ENCODE measurements at places on chromosomes 5 and 9. TPM values are rescaled to one million over a fixed set of nuclear protein-coding genes. Genes with fewer than 3 reads are reported as not detected.

DNA sequence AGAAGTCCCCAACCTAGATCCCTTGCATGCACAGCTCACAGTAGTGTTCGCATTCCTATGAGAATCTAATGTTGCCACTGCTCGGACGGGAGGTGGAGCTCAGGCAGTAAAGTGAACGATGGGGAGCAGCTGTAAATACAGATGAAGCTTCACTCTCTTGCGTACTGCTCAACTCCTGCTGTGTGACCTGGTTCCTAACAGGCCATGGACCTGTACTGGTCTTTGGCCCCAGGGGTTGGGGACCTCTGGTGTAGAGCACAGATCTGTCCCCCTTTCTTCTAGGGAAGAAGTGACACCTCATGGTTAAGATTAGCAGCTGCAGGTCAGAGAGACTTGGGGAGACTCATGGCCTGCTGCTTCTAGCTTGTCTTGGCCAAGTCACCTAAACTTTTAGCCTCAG lies 7.1 kb downstream of the ARHGEF28 start:
- H3K4me3 ChIP-seq: no peak overlapping the region
- H3K27ac ChIP-seq: no peak overlapping the region
- DNase-seq: no peak

- no peak overlapping the region for H3K4me3 ChIP-seq
- H3K4me1 ChIP-seq: no peaks in the 10 kb centered on the region
- DNase-seq: no peak
- peaks cover 27% of the 10 kb centered on the region for H3K36me3 ChIP-seq
- H3K27me3 ChIP-seq: peaks cover 7% of the 10 kb centered on the region
- no peak overlapping the region for H3K27ac ChIP-seq
Observed at GRCh38 chr5:136191304-136192014, 1.5 kb downstream of the SMIM32 start.

DNA sequence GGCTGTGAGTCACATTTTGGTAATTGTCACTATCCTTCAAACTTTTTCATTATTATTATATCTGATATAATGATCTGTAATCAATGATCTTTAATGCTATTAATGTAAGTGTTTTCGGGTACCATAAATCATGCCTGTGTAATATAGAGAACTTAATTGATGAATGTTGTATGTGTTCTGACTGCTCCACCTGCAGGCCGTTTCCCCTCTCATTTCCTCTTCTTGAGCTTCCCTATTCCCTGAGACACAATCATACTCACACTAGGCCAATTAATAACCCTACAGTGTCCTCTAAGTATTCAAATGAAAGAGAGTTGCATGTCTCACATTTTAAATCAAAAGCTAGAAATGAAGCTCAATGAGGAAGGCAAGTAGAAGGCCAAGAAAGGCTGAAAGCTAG lies 420.9 kb upstream of the SGCD start:
- no peaks in the 10 kb centered on the region for H3K36me3 ChIP-seq
- H3K4me1 ChIP-seq: no peaks in the 10 kb centered on the region
- H3K4me3 ChIP-seq: no peak overlapping the region
- no peak for DNase-seq
- no peak overlapping the region for H3K27ac ChIP-seq

DNA sequence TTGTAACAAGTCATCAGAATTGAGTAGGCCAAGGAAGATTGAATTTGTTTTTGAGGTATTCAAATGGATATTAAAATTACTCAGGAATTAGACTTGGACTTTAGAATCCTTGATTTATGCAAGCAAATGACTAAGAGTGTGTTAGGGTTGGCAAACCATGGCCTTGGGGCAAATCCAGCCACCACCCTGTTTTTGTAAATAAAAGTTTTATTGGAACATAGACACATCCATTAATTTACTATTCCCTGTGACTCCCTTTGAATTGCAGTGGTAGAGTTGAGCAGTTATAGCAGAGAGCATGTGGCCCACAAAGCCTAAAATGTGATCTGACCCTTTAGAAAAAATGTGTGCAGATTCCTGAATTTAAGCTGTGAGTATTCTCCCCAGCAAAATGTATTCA lies 115.6 kb downstream of the WDR70 start:
- H3K4me3 ChIP-seq: no peak overlapping the region
- no peak for DNase-seq
- H3K27me3 ChIP-seq: no peaks in the 10 kb centered on the region
- no peak overlapping the region for H3K27ac ChIP-seq
- peaks cover 6% of the 10 kb centered on the region for H3K4me1 ChIP-seq

DNA sequence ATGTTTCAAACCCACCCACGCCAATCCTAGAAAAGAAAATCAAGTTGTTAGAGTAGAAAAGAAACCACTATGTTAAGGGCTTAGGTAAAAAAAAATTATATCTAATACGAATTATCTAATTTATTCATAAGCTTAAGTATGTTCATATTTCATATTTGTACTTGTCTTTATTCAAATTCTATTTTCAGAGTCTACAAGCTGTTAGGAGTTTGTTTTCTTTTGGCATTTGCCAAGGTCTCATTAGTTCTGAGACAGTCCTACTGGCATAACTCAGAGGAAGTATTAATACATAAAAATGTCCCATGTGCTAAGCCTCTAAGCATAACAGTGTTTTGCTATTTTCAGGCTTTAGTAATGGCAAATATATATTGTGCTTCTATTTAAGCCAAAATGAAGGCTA lies 57.6 kb downstream of the STARD4 start:
- H3K4me3 ChIP-seq: no peak overlapping the region
- no peak for DNase-seq
- peaks cover 2% of the 10 kb centered on the region for H3K27me3 ChIP-seq
- no peak overlapping the region for H3K27ac ChIP-seq
- no peaks in the 10 kb centered on the region for H3K36me3 ChIP-seq

The ERCC6L2 gene
- 18.0 TPM for polyA plus RNA-seq

DNA sequence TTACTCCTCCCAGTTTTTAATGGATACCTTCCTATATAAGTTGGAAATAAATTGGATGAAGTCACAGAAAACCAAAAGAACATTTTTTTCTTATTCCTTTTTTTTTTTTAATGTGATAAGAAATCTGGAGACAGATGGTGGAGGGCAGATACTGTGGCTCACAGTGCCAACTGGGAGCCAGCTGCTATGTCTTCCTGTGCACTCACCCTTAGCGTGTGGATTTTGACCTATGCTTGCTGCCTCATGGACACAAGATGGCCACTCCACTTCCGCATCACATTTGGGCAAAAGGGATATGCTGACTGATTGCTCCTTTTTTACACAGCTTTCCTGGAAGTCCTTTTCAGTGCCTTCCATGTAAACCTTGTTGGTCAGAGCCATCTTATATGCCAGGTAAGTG lies 342.6 kb downstream of the MAN2A1 start:
- H3K27ac ChIP-seq: no peak overlapping the region
- no peaks in the 10 kb centered on the region for H3K27me3 ChIP-seq
- no peak for DNase-seq
- no peaks in the 10 kb centered on the region for H3K36me3 ChIP-seq

The PAEP gene
- polyA plus RNA-seq: not detected

- no peak overlapping the region for H3K4me3 ChIP-seq
- no peaks in the 10 kb centered on the region for H3K36me3 ChIP-seq
- DNase-seq: no peak
- no peak overlapping the region for H3K27ac ChIP-seq
- H3K4me1 ChIP-seq: no peaks in the 10 kb centered on the region
Observed at GRCh38 chr9:117448066-117448465, 33.2 kb upstream of the ASTN2 start.

The HSPB3 gene
- not detected for polyA plus RNA-seq

The GPR21 gene
- polyA plus RNA-seq: not detected

The ARSI gene
- not detected for polyA plus RNA-seq

GRCh38 chr5:87361536-87362213 lies 51.1 kb downstream of the CCNH start:
- no peak for DNase-seq
- peak overlapping the region; percentile 36 for H3K4me3 ChIP-seq
- H3K27me3 ChIP-seq: no peaks in the 10 kb centered on the region
- H3K4me1 ChIP-seq: peaks cover 24% of the 10 kb centered on the region

The STK10 gene
- 54.9 TPM for polyA plus RNA-seq

DNA sequence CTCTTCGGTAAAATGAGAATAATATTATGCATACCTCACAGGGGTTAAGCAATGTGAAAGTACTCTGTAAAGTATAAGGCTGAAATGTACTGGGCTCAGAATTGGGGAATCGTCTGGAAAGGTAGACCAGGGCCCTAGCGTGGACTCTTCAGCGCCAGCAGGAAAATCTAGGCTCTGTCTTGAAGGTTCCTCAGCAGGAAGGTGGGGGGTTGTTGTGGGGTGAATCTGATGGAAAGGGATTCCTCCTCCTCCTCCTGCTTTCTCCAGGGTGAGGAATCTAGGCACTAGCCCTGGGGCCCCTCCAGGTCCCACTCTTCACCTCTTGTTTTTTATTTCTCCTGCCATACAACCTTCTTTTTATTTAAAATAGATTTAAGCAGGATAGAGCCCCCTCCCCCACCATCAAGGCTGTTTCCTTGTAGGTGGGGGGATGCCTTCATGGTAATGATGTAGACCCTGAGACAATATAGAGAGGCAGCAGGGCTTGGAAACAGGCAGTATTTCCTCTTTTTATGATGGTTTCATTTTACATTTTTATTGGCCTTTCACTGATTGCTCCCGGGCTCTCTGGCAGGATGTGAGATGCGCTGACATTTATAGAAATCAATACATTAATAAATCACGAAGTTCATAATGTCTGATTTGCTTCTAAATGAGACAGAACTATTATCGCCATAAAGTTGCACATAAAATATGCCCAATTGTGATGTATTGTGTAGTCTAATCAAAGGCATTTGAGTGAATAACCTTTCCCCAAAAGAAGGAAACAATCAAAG lies 78.9 kb upstream of the GABRP start:
- no peaks in the 10 kb centered on the region for H3K27me3 ChIP-seq
- DNase-seq: no peak
- H3K4me3 ChIP-seq: no peak overlapping the region
- no peaks in the 10 kb centered on the region for H3K4me1 ChIP-seq
- H3K27ac ChIP-seq: no peak overlapping the region

- H3K27ac ChIP-seq: no peak overlapping the region
- DNase-seq: no peak
- H3K36me3 ChIP-seq: peaks cover 37% of the 10 kb centered on the region
- H3K4me1 ChIP-seq: no peaks in the 10 kb centered on the region
- H3K4me3 ChIP-seq: no peak overlapping the region
Observed at GRCh38 chr5:146588331-146589027, 72.5 kb upstream of the GPR151 start.

The TMEM252 gene
- not detected for polyA plus RNA-seq

GRCh38 chr9:111886983-111887718 lies 9.5 kb upstream of the UGCG start:
- no peak for DNase-seq
- no peak overlapping the region for H3K4me3 ChIP-seq
- H3K27me3 ChIP-seq: peaks cover 5% of the 10 kb centered on the region
- no peaks in the 10 kb centered on the region for H3K36me3 ChIP-seq
- H3K4me1 ChIP-seq: peaks cover 4% of the 10 kb centered on the region
- H3K27ac ChIP-seq: no peak overlapping the region

- peaks cover 2% of the 10 kb centered on the region for H3K27me3 ChIP-seq
- H3K27ac ChIP-seq: no peak overlapping the region
- DNase-seq: no peak
- no peaks in the 10 kb centered on the region for H3K36me3 ChIP-seq
- no peaks in the 10 kb centered on the region for H3K4me1 ChIP-seq
Observed at GRCh38 chr9:99340281-99340680, 118.2 kb downstream of the SEC61B start.

- H3K4me3 ChIP-seq: no peak overlapping the region
- peaks cover 3% of the 10 kb centered on the region for H3K36me3 ChIP-seq
- no peaks in the 10 kb centered on the region for H3K27me3 ChIP-seq
- no peak overlapping the region for H3K27ac ChIP-seq
Observed at GRCh38 chr9:28502741-28503140, 929.5 kb upstream of the C9orf72 start.

- H3K27me3 ChIP-seq: no peaks in the 10 kb centered on the region
- no peak overlapping the region for H3K4me3 ChIP-seq
- H3K27ac ChIP-seq: no peak overlapping the region
- no peak for DNase-seq
- H3K36me3 ChIP-seq: peaks cover 3% of the 10 kb centered on the region
- peaks cover 7% of the 10 kb centered on the region for H3K4me1 ChIP-seq
Observed at GRCh38 chr9:69180670-69181069, 6.6 kb downstream of the TJP2 start.

DNA sequence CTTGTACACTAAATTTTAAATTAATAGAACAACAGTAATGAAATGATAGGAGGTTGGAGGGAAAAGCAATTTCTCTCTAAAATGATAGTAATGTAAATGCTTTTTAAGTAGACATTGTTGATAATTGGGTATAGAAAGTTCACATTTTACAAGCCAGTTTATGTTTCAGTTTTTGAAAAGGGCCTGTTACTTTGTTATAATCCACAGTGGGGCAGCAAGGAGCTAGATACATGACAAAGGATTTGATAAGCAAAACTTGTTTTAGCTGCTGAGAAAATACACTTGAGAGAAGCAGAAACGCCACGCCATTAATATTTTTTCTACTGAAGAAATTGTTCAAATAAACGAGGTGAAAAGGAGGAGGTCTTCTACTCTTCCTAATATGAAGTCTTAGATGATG lies 30.2 kb downstream of the SREK1 start:
- no peak overlapping the region for H3K4me3 ChIP-seq
- no peak for DNase-seq
- peaks cover 31% of the 10 kb centered on the region for H3K4me1 ChIP-seq

GRCh38 chr5:78626009-78626571 lies 22.5 kb downstream of the LHFPL2 start:
- peaks cover 3% of the 10 kb centered on the region for H3K4me1 ChIP-seq
- no peak overlapping the region for H3K27ac ChIP-seq
- DNase-seq: no peak
- H3K4me3 ChIP-seq: no peak overlapping the region
- H3K27me3 ChIP-seq: peaks cover 9% of the 10 kb centered on the region

- no peaks in the 10 kb centered on the region for H3K4me1 ChIP-seq
- DNase-seq: no peak
- H3K27me3 ChIP-seq: peaks cover 2% of the 10 kb centered on the region
- H3K4me3 ChIP-seq: no peak overlapping the region
- no peaks in the 10 kb centered on the region for H3K36me3 ChIP-seq
Observed at GRCh38 chr9:73683862-73684591, 532.4 kb downstream of the ANXA1 start.

DNA sequence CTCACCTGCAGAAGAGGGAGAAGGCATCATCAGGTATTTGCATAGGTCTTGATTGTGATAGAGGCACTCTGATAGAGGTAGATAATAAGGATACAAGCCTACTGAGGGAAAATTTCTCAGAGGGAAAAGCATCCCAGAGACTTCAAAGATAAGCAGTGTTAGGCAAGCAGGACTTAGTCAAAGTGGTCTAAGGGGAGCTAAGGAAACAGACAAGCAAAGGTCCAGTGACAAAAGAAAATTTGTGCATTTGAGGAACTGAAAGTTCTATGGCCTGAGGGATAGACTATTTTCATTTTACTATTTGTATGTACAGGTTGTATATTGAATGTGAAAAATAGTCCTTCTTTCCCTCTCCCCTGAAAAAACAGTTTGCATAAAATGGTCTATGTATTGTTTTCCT lies 27.4 kb downstream of the OXCT1 start:
- no peaks in the 10 kb centered on the region for H3K27me3 ChIP-seq
- no peak overlapping the region for H3K27ac ChIP-seq
- DNase-seq: no peak
- no peaks in the 10 kb centered on the region for H3K4me1 ChIP-seq
- no peak overlapping the region for H3K4me3 ChIP-seq

The HSPA9 gene
- polyA plus RNA-seq: 145 TPM
